IMR-90 (cell line): ENCODE measurements at places on chromosomes 7 and 10.
A peak's percentile ranks its signal among the peaks of the same experiment; 100 is the strongest.

DNA sequence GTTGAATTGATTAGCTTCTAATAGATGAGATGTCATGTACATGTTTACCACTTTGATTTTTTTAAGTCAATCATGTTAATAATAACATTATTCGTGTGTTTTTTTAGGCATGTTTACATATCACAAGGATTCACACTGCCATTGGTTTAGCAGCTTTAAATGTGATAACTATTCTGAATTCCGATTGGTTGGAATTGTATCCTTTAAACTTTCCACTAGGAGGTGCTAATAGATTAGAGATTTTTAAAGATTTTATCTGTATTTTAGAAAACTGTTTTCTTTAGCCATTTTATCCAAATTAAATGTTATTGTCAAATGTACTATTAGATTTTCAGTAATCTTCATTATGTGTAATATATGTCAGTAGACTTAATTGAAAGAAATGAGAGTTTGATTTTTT, 83.2 kb downstream of the HECTD2 start:
- H3K4me3 ChIP-seq = no peak overlapping the region
- peak; percentile 63 for DNase-seq
- no peaks in the 10 kb centered on the region for H3K36me3 ChIP-seq
- no peak overlapping the region for H3K27ac ChIP-seq
- peaks cover 3% of the 10 kb centered on the region; the same call in 1 of the 2 replicates for H3K4me1 ChIP-seq

DNA sequence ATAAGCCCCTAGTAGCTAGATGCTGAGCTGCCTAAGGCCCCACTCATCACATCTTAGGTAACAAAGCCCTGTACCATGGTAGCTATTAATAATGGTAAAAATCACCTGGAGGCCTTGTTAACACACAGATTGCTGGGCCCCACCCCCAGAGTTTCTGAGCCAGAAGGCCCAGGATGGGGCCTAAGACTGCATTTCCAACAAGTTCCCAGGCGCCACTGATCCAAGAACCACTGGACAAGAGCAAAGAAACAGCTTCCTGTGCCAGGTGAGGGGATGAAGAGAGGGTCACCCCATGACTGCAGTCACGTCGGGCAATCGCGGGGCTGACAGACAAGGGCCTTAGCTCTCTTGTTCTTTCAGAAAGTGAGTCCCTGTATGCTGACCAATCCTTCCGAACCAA, 46.8 kb downstream of the ACSM6 start:
- peaks cover 19% of the 10 kb centered on the region for H3K4me1 ChIP-seq
- no peak overlapping the region for H3K4me3 ChIP-seq
- peaks cover 58% of the 10 kb centered on the region for H3K36me3 ChIP-seq
- no peaks in the 10 kb centered on the region for H3K27me3 ChIP-seq

DNA sequence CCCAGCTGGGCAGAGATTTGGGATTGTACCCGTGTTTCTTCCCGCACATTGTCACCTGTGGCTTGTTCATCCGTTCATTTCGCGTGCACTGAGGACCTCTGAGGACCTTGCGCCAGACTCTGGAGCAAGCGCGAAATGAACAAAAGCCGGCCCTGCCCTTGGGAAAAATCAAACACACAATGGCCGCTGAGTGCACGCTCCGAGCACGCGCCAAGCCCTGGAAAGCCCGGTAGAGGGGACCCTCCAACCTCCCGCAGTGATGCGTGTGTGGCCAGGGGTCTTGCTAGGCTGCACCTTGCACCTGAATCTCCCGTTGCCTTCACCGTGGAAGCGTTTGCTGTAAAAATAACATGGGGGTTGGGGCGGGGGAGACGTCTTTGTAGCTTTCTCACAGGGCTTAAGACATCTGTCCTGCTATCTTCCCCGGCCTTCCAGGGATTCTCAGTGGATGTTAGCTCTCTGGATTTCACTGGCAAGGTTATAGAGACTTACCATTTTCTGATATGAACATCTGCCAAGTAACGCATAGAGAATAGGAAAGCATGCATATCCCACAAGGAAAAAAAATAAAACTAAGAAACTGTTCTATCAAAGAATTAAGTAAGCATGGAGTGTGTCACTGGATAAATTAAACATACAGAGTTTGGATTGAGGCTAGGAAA, 37.3 kb downstream of the ZNF777 start:
- H3K4me3 ChIP-seq = no peak overlapping the region
- no peaks in the 10 kb centered on the region for H3K4me1 ChIP-seq
- no peak for DNase-seq
- H3K27me3 ChIP-seq = no peaks in the 10 kb centered on the region

- H3K4me1 ChIP-seq = peaks cover 42% of the 10 kb centered on the region
- H3K27me3 ChIP-seq = no peaks in the 10 kb centered on the region
- peaks cover 72% of the 10 kb centered on the region for H3K36me3 ChIP-seq
- no peak for DNase-seq
Measured at GRCh38 chr10:62073429-62073828, 171.9 kb downstream of the ARID5B start.

DNA sequence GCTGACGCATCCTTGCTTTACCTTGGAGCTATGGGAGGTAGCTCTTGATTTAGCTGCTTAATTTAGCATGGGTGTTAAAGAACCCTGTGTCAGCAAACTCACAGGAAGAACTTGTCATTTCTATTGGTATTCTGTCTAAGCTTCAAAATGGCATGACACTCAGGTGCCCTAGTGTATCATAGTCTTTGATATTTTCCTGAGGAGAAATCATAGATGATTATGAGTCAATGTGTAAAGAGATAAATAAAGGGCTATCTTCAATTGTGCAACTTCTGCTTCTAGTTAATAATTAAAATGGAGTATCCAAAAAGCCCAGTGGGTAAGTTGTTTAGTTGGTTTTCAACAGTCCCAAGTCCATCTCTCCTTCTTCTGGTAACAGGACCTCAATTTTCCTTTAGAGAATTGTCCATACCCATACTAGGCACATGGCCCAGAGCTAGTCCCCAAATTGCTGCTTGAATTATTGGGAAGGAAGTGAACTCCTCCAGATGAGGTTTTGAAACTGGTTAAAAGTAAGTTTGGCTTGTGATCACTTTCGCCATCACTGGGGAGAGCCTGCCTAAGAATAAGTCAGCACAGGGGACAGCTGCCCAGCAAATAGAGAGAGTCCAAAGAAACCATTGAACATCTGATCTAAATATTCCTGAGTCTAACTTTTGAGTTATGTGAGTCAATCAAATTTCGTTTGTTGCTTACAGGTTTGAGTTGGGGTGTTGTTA, 169.0 kb upstream of the PHYHIPL start:
- no peaks in the 10 kb centered on the region for H3K4me1 ChIP-seq
- no peak overlapping the region for H3K4me3 ChIP-seq
- DNase-seq = no peak
- H3K36me3 ChIP-seq = no peaks in the 10 kb centered on the region

GRCh38 chr10:11170574-11170973, 152.9 kb downstream of the CELF2 start:
- no peaks in the 10 kb centered on the region; the same call in 1 of the 2 replicates for H3K27me3 ChIP-seq
- H3K4me3 ChIP-seq = no peak overlapping the region
